Fibroblast of upper back skin (primary cell): ENCODE measurements at places on chromosomes 11 and 22.

- DNase-seq, result no peak
Observed at GRCh38 chr11:7462706-7463105, 22.6 kb upstream of the OLFML1 start.

- no peak for DNase-seq
Observed at GRCh38 chr11:61694946-61695706, 14.9 kb downstream of the DAGLA start.

GRCh38 chr22:45335854-45336522 lies 26.3 kb downstream of the FAM118A start:
- DNase-seq, result no peak

- DNase-seq, result no peak
Observed at GRCh38 chr11:94521684-94522083, 9.4 kb downstream of the C11orf97 start.

DNA sequence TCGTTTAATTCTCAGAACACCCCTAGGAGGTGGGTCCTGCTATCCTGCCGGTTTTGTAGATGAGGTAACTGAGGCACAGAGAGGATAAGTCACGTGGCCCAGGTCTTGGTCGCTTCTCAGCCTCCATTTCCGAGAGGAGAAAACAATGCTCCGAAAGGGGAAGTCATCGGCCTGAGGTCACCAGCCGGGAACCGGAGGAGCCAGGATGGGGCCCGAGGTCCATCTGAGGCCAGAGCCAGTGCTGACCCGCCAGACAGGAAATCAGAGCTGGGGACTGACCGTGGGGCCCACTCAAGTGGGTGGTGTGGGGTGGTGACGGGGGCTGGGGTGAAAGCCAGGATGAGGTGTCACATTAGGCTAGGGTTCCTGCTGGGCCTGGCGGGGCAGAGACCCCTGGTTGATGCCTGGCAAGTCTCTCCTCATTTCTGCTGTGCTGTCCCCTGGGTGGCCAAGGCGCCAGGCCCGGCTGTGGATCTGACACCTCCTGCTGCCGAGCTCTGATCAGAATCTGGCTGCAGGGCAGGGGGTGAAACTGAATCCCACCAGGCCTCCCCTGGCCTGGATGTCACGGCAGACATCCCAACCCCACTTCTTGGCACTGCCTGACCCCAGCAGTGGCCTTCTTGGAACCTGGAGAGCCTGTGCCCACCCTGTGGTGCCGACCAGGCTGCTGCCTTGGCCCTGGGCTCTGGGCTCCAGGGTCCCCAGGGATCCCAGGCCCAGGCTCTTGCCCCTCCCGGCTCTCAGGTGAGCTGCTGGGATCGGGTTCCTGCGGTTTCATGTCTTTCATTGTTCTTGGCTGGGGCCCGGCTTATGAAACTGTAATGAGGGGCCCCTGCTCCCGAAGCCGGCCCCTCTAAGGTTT lies 12.0 kb downstream of the TRIOBP start:
- no peak for DNase-seq

DNA sequence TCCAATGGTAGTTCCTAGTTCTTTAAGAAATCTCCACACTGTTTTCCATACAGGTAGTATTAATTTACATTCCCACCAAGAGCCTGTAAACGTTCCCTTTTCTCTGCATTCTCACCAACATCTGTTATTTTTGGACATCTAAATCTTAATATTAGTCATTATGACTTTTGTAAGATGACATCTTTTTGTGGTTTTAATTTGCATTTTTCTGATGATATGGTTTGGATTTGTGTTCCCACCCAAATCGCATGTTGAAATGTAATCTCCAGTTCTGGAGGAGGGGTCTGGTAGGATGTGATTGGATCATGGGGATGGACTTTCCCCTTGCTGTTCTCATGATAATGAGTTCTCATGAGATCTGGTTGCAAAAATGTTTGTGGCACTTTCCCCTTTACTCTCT lies 89.0 kb downstream of the MUC15 start:
- peak; percentile 21 for DNase-seq
